ENCODE measurements at places on chromosomes 2 and 18. TPM values are rescaled to one million over a fixed set of nuclear protein-coding genes. Genes with fewer than 3 reads are reported as not detected.

DNA sequence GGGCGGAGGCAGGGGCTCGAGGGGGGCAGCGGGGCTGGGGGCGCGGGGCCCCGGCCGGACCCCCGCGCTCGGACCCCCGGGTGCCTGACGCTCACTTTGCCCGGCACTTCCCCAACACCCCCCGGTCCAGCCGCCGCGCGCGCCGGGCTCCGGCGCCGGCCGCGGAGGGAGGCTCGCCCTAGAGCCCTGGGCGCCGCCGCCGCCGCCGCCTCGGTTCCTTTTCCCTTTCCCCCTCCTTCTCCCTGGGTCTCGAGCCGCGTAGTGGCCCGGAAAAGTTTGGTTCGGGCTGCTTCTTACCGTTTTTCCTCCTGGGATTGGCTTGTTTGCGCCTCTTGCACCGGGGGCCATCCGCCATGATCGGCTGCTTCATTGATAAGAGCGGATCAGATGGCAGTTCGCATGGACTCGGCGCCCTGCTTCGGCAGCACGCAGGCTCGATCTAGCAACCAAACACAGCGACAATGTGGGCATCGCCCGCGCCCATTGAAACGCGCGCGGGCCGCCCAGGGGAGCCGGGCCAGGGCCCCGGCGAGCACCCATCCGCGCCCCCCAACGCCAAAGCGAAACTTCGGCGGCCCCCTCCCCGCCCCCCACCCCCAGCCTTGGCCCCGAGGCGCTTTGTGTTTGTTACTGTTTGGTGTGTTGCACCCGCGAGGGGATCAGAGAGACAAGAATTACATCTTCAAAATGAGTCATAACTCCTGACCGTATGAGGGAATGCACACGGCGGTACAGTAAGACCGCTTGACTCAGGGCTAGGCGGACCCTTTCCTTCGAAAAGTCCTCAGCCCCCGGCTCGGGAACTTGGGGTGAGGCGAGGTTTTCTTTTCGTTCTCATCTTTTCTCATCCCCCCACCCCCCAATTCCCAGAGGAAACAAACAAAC lies 2.7 kb downstream of the ZEB2 start:
- peak; percentile 77 for DNase-seq

DNA sequence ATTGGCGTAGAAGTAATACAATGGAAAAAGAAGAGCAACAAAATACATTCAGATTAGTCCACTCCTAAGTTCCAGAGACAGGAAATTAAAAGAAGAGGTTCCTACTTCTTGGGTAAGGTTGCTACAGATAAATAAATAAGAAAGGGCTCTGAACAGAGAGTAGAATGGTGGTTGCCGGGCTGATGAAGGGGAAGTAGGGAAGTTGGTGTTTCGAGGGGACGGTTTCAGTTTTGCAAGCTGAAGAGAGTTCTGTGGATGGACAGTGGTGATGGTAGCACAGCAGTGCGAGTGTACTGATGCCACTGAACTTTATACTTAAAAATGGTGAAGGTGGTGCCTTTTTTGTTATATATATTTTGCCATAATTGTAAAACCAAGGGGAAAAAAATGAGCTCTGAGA lies 48.2 kb downstream of the CABYR start:
- no peak for DNase-seq

DNA sequence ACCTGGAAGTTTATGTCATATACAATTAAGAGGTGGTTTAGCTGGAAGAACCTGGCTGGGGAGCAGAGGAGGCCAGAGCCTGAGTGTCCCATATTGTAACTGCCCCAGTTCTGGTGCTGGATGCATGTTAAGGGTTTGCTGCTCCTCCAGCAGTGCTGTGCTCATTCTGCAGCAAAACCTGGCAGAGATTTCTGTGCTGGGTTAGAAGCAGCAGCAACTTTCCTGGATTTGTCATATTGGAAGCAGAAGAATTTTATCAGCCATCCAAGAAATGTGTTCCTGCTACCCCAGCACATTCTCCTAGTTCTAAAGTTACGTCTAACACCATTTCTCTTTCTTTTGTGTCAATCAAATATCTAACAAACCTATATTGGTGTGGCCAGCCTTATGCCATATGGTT lies 284.1 kb downstream of the TDRD15 start:
- no peak for DNase-seq

GRCh38 chr2:191869178-191869577 lies 22.3 kb upstream of the CAVIN2 start:
- DNase-seq: peak; percentile 63

DNA sequence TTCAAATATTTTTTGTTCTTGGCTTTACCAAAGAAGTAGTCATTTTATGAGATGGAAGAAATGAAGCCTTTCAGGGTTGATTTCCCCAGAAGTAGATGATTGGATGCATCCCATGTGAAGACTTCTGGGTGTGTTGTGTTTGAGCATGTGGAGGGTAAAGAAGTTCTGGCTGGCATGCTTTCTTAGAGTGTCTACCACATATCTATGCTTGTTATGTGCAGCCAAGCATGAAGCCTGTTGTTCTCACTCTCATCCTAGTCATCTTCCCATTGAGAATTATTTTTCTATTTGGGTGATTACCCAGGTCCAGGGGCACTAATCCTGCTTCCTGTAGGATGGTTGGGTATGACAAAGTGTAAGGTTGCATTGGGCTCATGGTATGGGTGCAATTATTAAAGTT lies 472.9 kb downstream of the PTPRM start:
- DNase-seq: no peak

GRCh38 chr2:168156661-168157060 lies 90.7 kb downstream of the STK39 start:
- no peak for DNase-seq

DNA sequence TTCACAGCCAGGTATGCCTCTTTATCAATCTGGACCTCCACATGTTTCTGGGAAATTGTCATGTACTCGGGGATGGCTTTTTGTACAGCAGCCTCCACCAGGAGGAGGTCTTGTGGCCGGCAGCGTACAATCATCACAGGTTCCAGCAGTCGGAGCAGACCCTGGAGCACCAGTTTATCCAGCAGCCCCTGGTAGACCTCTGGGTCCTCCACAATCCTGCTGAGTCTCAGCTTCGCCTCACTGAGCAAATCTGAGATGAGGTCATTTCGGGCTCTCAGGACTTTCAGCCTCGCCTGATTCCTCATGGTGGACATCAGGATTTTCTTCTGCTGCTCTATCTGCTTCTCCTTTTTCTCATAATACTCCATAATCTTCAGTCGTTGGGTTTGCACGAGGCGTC lies 32.8 kb downstream of the TMEM247 start:
- DNase-seq: no peak

DNA sequence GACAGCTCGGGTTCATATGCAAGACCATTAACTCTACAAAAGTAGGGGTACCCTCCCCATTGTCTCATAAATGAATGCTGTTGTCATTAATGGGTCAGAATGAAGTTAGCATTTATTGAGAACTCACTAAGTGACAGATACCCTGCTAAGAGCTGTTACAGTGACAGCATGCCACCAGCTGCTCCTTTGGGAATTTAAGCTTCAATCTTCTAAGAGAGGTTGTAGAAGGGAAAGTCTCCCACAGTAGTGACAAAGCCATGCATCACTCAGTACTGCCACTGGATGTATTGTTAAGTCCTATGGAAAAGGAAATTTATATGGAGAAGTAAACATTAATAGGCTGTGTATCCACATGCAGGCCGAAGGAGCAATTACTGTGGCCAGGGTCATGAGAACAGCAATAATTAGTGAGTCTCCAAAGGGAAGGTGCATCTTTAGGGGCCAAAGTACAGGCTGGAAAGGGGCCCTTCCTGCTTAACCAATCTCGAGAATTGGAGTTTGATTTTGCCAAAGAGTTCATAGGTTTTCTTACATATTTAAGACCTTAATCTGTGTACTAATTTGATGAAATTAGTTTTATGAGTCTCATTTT lies 64.5 kb upstream of the FAM124B start:
- no peak for DNase-seq

DNA sequence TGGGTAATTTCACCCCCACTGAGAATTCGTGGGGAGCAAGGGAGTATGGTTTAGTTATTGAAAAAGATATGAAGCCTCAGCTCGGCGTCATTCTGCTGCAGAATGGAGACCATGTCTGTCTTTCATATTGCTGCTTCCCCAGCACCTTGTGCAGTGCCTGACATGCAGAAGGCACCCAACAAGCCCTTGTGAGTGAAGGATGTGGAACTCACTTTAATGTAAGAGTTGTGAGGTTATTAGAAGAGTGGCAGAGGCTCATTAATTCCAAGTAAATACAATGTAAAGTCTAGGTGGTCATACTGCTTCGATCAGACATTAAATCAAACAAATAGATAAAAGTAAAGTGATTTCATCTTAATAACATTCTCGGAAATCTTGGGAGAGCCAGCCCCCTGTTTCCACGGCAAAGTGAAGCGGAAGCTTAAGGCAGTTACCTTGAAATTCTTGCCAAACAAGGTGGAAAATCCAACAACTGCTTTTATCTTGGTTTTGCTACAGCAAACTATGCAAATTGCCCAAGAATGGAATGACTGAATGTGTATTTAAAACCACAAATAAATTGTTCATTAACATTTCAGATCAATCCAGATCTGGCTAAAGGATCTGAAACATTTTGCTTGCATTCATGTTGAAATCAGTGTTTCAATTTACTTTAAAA lies 9.6 kb downstream of the CFAP221 start:
- no peak for DNase-seq

DNA sequence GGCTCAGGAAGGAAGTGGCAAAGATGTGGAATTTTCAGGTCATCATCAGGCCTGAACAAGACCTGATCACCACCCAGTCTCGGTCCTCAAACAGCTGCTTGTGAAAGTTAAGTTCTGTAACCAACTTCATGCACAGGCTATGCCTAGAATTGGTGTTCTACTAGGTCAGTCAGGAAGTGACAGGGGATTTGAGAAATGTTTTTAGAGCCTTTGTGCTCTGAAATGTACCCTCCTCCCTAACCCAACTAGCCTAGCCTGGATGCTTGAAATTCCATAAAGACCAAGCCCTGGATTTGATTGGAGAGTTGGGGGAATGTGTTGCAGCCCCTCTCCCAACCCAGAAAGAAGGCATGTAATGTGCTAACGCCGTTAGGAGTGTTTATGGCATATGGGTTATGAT lies 63.3 kb downstream of the TGOLN2 start:
- no peak for DNase-seq

GRCh38 chr2:31606509-31606908 lies 25.8 kb upstream of the SRD5A2 start:
- DNase-seq: no peak

- no peak for DNase-seq
Measured at GRCh38 chr18:62737241-62737873, 22.0 kb downstream of the PHLPP1 start.

- no peak for DNase-seq
Measured at GRCh38 chr2:107414376-107414775, 412.3 kb upstream of the RGPD4 start.

- no peak for DNase-seq
Measured at GRCh38 chr2:23756593-23757292, 170.2 kb downstream of the ATAD2B start.

DNA sequence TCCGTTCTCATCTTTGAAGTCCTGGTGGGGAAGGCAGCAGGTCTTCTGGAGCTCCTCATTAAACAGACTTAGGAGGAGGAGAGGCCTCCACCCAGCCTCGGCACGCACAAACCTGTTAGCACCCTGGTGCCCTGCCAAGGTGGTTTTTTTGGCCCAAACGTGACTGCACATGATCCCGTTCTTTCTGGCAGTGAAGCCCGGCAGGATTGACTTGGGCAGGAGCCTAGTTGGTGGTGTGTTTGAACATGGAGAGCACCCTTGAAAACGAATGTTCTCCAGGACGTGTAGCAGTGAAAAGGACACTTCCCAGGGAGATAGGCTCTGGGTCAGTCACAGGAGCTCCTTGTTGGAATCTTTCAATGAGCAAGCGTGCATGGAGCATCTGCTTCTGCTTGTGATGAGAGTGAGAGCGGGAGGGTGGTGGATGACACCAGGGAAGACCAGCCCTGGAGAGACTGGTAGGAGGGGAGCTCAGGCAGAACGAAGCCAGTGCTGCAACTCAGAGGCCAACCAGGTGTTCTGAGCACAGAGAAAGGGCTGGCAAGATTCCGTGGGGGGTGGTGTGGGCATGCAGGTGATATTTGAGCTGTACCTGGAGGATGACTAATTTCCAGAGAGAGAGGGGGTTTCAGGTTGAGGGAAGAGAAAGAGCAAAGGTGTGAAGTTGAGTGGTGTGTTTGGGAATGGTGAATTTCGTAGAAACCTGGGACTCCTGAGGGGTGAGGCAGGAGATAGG lies 73.8 kb downstream of the TANC1 start:
- no peak for DNase-seq

DNA sequence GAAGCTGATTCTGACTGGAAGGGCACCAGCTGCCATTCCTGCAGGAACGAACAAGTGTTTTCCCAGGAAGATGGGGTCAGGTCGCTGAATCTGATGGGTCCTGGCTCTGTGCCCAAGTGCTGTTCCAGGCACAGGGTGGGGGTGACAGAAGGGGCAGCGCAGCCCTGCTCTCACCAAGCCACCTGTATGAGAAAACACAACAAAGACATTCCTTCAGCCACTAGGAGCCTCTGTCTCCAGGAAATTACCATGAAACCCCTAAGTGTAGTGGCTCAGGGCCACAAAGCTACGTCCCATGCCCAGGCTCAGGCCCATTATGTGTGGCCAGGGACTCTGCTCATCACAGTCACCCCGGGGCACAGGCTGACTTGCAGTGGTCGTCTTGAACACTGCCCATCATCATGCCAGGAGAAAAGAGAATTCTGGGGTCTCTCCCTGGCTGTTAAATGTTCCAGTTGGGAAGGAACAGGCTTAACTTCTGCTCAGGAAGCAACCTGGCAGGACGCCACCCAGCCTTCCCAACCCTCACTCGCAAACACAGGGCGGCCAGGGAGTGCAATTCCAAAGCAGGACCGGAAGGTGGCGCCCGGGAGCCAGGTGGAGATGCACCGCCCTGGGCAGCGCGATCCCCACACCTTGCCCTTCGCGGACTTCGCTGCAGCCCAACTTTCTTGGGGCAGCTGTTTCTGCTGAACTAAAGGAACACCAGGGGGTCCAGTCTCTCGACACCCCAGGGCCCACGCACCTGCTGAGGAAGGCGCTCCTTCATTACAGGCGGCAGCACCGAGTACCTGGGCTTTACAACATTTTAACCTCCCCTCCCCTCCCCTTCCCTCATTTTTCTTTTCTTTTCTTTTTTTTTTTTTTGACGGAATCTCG lies 11.0 kb upstream of the SFTPB start:
- peak; percentile 83 for DNase-seq

DNA sequence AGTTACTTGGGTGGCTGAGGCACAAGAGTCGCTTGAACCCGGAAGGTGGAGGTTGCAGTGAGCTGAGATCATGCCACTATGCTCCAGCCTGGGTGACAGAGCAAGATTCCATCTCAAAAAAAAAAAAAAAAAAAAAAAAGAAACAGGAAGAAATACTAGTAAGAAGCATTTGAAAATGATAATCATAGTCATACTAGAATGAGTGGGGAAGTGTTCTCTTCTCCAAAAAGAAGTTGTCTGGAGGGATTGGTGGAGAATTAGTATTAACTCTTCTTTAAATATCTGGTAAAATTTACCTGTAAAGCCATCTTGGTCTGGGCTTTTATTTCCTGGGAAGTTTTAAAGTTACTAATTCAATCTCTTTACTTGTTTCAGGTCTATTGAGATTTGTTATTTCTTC lies 131.8 kb downstream of the FAM210A start:
- DNase-seq: no peak

The MIB1 gene
- total RNA-seq: 26.7 TPM

The UPP2 gene
- total RNA-seq: not detected

The ALPP gene
- total RNA-seq: not detected

The HSBP1L1 gene
- total RNA-seq: 28.1 TPM

The CYP1B1 gene
- 0.08 TPM for total RNA-seq

Data from SK-MEL-5 (cell line).